ENCODE measurements at places on chromosomes 12 and 14.
A peak's percentile ranks its signal among the peaks of the same experiment; 100 is the strongest.

DNA sequence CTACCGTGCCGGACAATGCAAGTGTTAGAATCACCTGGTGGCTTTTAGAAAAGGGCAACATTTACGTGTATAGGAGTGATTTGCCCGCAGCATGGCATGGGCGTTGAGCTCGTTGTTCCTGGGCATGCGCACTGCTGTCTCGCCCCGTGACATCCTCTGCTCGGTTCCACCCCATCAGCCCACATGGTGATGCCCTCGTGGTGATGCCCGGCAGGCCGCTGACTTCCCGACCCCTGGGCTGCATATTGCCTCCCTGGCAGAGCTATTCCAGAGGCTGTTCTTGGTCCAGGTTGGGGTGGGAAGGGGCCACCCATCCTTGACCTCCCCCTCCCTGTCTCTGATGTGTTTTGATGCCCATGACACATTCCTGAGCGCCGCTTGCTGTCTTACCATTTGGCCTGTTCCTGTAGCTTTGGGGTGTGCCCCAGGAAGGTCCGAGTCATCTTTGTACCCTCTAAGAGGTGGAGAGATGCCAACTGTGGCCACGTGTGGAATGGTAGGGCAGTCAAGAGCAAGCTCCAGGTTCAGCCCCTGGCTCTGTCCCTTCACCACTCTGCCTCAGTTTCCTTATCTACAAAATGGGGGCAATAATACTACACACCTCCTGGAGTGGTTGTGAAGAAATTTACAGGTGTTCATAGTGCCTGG is 4.8 kb downstream of the HIP1R start:
- peaks cover 13% of the 10 kb centered on the region for H3K4me1 ChIP-seq
- H3K27ac ChIP-seq, result no peak overlapping the region
- H3K36me3 ChIP-seq, result no peaks in the 10 kb centered on the region
- no peak overlapping the region for H3K4me3 ChIP-seq
- H3K27me3 ChIP-seq, result no peaks in the 10 kb centered on the region
- DNase-seq, result no peak

- peaks cover 3% of the 10 kb centered on the region for H3K4me1 ChIP-seq
- no peak overlapping the region for H3K27ac ChIP-seq
- H3K4me3 ChIP-seq, result no peak overlapping the region
- no peaks in the 10 kb centered on the region for H3K27me3 ChIP-seq
- DNase-seq, result peak; percentile 13
Measured at GRCh38 chr14:37546621-37547447, 48.2 kb downstream of the FOXA1 start.

DNA sequence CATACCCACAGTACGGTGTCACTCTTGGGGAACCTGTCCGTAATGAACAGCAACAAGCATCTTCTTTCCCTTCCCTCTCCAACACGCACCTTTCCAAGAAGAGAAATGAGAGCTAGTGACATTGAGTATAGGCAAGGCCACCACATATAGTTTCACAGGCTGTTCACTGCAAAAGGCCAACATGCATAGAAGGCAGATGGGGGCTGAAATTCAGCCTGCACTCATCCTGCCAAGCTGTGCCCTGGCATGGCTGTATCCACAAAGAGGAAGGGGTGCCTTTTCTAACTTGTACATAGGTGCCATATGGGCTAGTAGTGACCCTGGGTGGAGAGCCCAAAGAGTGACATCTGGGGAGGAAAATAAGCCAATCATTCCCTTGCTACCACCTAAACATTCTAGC is 169.6 kb downstream of the ZFP36L1 start:
- H3K36me3 ChIP-seq, result no peaks in the 10 kb centered on the region
- DNase-seq, result no peak
- no peak overlapping the region for H3K27ac ChIP-seq
- no peak overlapping the region for H3K4me3 ChIP-seq
- H3K27me3 ChIP-seq, result no peaks in the 10 kb centered on the region

DNA sequence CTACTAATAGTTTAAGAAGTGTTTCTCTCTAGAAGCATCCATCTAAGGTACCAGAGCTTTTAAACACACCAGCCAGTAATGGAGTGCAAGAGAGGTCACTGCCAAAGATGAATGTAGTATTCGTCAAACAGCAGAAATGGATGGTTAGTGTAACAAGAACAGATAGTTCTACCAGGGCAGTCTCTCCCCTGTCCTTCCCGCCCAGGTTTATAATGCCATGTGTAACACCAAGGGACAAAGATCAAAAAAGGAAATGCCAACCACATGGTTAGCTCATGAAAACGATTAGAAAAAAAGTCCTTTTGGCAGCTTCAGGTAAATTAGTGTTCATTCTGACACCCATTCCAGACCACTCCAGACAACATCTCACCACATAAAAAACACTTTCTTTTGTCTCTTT is 100.9 kb downstream of the RPS29 start:
- H3K4me3 ChIP-seq, result no peak overlapping the region
- H3K4me1 ChIP-seq, result no peaks in the 10 kb centered on the region

DNA sequence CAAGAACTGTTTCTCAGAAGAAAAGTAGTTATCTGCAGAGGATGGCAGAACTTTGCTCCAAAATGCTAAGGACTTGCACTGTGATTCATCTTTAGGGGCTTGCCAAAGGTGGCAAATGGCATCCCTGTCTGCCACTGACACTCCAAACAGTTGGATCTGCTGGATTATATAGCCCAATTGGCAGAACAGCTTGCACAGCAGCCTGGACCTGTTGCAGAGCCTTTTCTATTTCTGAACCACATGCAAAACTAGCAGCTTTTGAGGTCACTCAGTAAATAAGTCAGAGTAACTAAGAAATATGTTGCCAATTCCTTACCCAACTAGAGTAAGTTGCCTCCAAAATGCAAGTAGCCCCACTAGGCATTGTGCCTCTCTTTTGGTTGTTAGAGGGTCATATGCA is 397.5 kb upstream of the NOVA1 start:
- H3K36me3 ChIP-seq, result no peaks in the 10 kb centered on the region
- DNase-seq, result no peak
- no peaks in the 10 kb centered on the region for H3K4me1 ChIP-seq
- no peak overlapping the region for H3K4me3 ChIP-seq

- H3K27me3 ChIP-seq, result no peaks in the 10 kb centered on the region
- no peaks in the 10 kb centered on the region for H3K4me1 ChIP-seq
- peak; percentile 6 for DNase-seq
- H3K4me3 ChIP-seq, result no peak overlapping the region
Measured at GRCh38 chr14:93263416-93263815, 56.4 kb downstream of the UBR7 start.

- no peak overlapping the region for H3K27ac ChIP-seq
- no peaks in the 10 kb centered on the region for H3K27me3 ChIP-seq
- H3K4me1 ChIP-seq, result peaks cover 2% of the 10 kb centered on the region
- no peak for DNase-seq
- H3K4me3 ChIP-seq, result no peak overlapping the region
Measured at GRCh38 chr12:32451816-32452215, 52.5 kb downstream of the FGD4 start.

DNA sequence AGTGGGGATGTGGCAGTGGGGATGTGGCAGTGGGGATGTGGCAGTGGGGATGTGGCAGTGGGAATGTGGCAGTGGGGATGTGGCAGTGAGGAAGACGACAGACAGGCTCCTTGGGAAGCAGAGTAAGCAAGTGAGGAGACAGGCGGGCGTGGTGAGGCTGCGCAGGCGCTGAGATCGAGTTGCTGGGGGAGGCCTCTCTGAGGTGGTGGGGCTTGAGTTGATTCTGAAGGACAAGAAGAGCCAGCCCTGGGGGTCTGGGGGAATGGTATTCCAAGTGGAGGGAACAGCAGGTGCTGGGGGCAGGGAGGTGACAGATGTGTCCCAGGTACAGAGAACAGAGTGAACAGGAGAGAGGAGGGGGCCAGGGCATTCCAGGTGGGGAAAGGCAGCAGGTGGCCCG is 33.8 kb upstream of the TSPAN9 start:
- no peak overlapping the region for H3K27ac ChIP-seq
- H3K36me3 ChIP-seq, result peaks cover 5% of the 10 kb centered on the region
- DNase-seq, result no peak
- H3K27me3 ChIP-seq, result no peaks in the 10 kb centered on the region
- no peak overlapping the region for H3K4me3 ChIP-seq
- H3K4me1 ChIP-seq, result no peaks in the 10 kb centered on the region

DNA sequence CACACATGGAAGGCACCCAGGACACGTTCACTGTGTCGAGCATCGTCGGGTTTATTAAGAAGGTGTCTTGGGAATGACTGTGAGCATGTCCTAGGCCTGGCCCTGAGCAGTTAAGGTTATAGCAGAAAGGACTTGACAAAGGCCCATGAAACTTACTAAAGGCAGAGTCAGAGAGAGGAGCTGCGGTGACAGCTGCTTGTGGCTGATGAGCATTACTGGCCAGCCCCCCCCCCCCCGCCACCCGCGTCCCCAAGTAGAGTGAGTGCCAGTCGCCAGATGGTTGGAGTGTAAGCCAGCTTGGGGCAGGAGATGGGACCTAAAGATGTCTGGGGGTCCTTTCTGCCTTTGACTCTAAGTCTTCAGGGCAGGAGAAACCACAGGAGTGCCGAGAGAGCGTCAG is 169.9 kb downstream of the TSPAN9 start:
- H3K4me1 ChIP-seq, result no peaks in the 10 kb centered on the region
- no peak overlapping the region for H3K27ac ChIP-seq
- no peaks in the 10 kb centered on the region for H3K27me3 ChIP-seq
- DNase-seq, result no peak
- no peaks in the 10 kb centered on the region for H3K36me3 ChIP-seq
- no peak overlapping the region for H3K4me3 ChIP-seq

- H3K4me3 ChIP-seq, result no peak overlapping the region
- no peak for DNase-seq
- H3K36me3 ChIP-seq, result no peaks in the 10 kb centered on the region
- H3K27ac ChIP-seq, result no peak overlapping the region
- H3K4me1 ChIP-seq, result no peaks in the 10 kb centered on the region
Measured at GRCh38 chr12:115008929-115009328, 325.0 kb upstream of the TBX3 start.

- no peak overlapping the region for H3K4me3 ChIP-seq
- H3K27me3 ChIP-seq, result no peaks in the 10 kb centered on the region
- no peak for DNase-seq
- H3K36me3 ChIP-seq, result no peaks in the 10 kb centered on the region
- H3K4me1 ChIP-seq, result no peaks in the 10 kb centered on the region
- H3K27ac ChIP-seq, result no peak overlapping the region
Measured at GRCh38 chr12:67107751-67108269, 161.3 kb upstream of the CAND1 start.

DNA sequence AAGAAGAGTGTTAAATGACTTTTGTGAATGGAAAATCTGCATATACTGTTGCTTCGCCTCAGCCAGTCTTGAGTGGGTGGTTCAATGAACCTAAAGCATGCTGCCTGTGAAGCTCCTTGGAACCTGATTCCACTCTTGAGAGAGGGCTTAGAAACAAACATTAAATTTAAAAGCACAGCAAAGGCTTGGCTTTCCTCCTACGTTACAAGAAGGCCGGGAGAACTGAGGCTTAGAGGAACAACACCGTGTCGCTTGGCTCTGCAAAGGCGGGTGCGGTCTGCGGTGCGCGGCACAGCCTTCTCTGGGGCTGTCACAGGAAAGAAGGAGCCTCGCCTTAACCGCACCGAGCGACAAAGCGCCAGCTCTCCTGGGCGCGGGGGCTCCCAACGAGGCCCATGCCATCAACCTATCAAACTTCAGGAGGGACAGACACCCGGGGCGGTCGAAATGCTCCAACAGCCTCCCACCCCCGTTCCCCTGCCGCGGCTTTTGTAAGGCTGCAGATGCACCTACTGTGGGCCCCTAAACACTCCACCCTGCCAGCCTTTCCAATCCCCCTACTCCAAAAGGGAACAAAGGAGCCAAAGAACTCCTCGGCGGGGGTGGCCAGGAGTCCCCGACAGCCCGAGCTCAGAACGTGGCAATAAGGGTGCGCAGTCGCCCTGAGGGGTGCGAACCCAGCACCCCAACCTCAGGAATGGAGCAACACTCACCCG is 729 bp downstream of the OSBPL8 start:
- H3K27ac ChIP-seq, result peak overlapping the region; percentile 95

DNA sequence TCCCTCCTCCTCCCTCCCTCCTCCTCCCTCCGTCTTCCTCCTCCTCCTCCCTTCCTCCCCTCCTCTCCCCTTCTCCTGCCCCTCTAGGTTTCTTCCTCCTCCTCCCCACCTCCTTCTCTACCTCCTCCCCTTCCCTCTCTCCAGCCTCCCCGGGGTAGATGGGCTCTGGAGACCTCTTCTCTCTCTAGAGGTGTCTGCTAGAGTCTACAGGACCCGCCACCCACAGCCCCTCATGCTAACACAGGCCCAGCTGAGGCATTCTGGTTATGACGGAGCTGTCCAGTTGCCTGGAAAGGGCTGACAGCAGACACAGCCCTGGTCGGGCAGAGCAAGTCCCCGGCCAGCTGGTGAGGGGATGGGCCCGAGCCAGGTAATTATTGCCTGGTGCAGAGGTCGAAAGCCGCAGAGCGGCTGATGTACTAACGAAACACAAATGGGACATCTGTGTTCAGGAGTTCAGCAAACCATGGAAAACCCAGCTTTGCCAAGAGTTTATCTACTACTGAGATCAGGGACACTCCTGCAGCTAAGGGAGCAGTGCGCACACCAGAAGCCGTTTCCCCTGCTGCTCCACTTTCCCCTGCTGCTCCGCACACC is 96.2 kb downstream of the PAPOLA start:
- no peak for DNase-seq
- no peaks in the 10 kb centered on the region for H3K4me1 ChIP-seq
- no peak overlapping the region for H3K27ac ChIP-seq
- no peaks in the 10 kb centered on the region for H3K27me3 ChIP-seq

DNA sequence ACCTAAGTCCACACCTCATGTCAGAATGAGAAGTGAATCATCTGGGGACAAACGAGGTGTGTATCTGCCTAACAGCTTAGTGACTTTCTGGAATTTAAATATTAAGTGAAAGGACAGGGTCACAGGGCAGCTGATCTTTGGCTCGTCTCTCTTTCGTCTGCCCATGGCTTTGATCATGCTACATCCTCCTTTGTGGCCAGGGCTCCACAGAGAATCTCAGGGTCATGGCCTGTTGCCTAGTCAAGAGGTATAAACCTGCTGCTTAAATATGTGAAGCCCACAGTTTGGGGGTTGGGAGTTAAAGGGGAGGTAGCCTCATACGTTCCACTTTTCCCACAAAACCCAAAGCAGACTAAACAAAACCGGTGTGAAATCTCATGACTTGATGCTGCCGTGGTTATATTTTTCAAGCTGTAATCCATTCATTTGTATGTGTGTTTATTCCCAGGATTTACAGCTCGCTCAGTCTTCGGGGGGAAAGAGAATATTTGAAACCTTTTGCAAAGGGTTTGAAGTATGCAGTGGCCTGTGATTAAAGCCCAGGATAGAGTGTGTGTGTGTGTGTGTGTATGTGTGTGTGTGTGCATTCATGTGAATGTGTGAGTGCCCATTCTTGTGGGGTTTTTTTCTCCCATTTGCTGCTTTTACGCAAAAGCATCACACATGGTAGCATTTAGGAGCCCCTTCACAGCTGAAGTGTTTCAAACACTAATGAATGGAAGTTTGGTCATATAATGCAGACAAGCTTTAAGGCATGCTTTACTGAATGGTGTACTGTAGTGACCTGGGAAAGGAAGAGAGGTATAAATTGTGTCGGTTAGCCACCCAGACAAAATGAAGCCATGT is 137.1 kb downstream of the HMGA2 start:
- H3K27ac ChIP-seq, result no peak overlapping the region
- no peak overlapping the region for H3K4me3 ChIP-seq
- no peaks in the 10 kb centered on the region for H3K27me3 ChIP-seq
- peaks cover 2% of the 10 kb centered on the region for H3K36me3 ChIP-seq
- DNase-seq, result peak; percentile 83

- no peak overlapping the region for H3K27ac ChIP-seq
- peak; percentile 67 for DNase-seq
- peaks cover 1% of the 10 kb centered on the region for H3K36me3 ChIP-seq
- peaks cover 5% of the 10 kb centered on the region for H3K4me1 ChIP-seq
- no peaks in the 10 kb centered on the region for H3K27me3 ChIP-seq
Measured at GRCh38 chr12:55906056-55906455, 21.6 kb downstream of the PYM1 start.
